ENCODE measurements at places on chromosomes 2 and 18. TPM values are rescaled to one million over a fixed set of nuclear protein-coding genes. Genes with fewer than 3 reads are reported as not detected.
A peak's percentile ranks its signal among the peaks of the same experiment; 100 is the strongest.

DNA sequence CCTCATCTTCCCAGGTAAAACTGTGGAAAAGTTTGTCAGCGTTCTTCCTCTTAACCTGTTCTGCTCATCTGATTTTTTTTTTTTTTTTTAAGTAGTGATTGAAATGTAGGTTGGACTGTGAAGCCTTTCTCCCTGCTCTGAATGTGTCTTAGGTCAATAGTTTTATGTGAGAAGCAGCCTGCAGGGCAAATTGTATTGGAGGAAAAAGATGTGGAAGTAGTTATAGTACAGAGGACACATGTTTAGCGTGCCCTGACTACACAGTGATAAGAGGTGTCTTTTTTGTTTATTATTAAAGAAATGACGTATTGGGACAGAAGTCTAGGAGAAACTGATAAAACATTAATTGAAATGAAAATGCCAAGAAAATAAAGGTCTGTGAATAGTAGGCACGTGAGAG lies 1.5 kb downstream of the MTA3 start:
- peak; percentile 8 for DNase-seq

DNA sequence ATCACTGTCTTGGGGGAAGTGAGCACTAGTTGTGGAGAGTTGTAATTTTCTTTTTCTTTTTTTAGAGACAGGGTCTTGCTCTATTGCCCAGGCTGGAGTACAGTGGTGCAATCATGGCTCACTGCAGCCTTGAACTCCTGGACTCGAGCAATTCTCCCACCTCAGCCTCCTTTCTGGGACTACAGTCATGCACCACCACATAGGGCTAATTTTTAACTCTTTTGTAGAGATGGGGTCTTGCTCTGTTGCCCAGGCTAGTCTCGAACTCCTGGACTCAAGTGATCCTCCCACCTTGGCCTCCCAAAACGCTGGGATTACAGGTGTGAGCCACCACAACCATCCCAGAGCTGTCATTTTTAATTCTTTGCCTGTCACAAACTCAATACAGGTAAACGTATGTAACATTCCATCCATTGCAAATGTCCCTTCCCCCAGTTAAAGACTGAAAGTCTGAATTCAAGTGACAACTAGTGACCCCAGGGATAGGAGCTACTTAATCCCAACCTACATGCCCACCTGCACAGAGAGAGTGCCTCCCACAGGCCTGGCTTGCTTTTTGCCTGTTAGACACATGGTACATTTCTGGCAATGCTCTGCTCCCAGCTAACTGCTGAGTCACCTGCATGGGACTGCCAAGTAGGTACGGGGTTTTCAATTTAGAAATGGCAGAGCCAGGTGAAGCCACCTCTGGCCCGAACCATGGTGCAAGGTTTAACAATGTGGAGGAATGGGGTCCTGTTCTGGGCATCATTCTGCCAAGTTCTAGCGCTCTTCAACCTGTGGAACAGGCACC lies 60.6 kb downstream of the CYB5A start:
- no peak for DNase-seq

DNA sequence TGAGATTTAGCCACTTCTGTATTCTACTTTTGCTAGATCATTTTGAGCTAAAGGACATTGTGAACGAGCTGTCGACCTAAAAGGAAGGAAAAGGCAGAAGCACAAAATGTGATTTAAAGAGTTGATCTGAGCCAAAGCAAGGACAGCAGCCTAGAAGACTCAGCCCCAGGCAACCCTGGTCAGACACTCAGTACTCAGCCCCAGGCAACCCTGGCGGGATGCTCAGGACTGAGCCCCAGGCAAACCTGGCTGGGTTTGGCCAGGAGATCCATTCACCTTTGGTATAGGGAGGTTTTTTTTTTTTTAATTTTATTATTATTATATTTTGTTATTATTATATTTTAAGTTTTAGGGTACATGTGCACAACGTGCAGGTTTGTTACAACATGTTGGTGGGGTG lies 34.3 kb upstream of the PXDN start:
- no peak for DNase-seq

The DTYMK gene
- total RNA-seq, result 34.2 TPM

The DNER gene
- total RNA-seq, result 56.5 TPM

DNA sequence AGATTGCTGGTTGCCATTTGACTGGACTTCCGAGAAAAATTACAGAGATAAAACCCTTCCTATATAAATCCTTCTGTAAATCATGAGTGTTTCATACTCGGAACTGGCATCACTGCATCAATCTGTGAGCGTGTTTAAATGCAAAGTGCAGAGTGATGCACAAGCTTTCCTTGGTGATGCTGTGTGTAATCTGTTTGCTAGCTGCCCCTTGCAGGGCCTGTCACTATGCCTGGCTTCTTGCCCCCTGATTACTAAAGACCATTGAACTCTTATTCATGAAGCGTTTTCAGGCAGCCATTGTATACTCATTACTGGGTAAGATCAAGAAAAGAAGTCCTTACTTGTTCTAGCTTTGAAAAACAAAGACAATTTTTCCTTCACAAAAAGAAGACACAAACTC lies 266.9 kb upstream of the FANCL start:
- no peak for DNase-seq

DNA sequence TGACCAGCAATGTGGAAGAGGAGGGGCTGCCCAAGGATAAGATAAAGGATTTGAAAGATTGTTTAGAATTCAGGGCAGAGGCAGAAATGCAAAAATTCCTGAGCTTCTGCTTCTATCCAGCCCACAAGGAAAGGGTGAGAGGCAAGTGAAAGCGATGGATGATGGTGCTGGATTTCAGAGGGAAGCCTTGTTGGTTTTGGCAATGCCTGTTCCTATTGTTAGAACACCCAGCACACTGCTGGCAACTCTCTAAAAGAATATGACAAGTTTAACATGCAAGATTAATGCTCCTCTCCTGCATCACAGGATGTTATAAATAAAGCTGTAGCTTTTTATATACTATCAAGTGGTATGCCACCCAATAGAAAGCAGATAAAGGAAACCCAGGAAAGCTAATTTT lies 92.6 kb downstream of the ZNF385B start:
- DNase-seq, result no peak

The DPP10 gene
- 83.0 TPM for total RNA-seq
